ENCODE measurements at places on chromosomes 5 and 9.

GRCh38 chr9:87812375-87813118 is 70.1 kb upstream of the SPATA31E1 start:
- DNase-seq, result peak; percentile 63

- DNase-seq, result no peak
Measured at GRCh38 chr5:42487077-42487476, 63.8 kb downstream of the GHR start.

GRCh38 chr5:175800656-175801081 is 70.7 kb upstream of the CPLX2 start:
- DNase-seq, result peak; percentile 42

GRCh38 chr5:150583541-150584225 is 56.8 kb upstream of the SYNPO start:
- no peak for DNase-seq

DNA sequence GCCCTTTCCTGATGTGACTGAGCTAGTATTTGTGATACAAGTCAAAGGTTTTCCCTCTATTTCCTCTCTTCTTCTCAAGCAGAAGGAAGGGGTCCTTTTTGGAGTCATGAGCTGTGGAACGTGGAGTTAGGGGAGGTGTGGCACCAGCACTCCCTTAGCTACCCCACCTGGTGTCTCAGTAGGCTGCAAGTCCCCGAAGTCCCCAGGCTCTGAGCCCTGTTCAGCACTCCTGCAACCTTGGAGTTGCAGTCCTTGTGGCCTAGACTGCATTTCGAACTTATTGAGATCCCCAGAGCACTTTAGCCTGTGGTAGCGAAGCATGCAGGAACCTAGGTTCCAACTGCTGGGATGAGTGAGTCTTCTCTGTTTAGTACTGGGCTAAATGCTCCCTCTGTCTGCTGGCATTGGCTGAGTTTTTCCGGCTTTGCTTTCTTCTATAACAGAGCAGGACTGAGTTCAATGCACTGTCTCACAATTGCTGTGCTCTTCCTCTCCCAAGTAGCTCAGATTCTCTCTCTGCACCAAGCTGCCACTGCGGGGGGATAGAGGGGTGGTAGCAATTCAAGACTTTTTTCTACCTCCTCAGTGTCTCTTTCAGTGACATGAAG is 600.7 kb upstream of the CDH9 start:
- no peak for DNase-seq

- no peak for DNase-seq
Measured at GRCh38 chr5:154203798-154204578, 13.5 kb downstream of the GALNT10 start.

- no peak for DNase-seq
Measured at GRCh38 chr5:180380856-180381255, 27.7 kb upstream of the GFPT2 start.

Data from AG10803 (cell line).